ENCODE measurements at places on chromosomes 16 and 17.

- H3K27ac ChIP-seq = no peak overlapping the region
- no peak for DNase-seq
- H3K36me3 ChIP-seq = no peaks in the 10 kb centered on the region
- H3K27me3 ChIP-seq = no peaks in the 10 kb centered on the region
- H3K4me1 ChIP-seq = no peaks in the 10 kb centered on the region
- H3K4me3 ChIP-seq = no peak overlapping the region
These were observed 7.4 kb upstream of the SCIMP start for GRCh38 chr17:5241861-5242671.

DNA sequence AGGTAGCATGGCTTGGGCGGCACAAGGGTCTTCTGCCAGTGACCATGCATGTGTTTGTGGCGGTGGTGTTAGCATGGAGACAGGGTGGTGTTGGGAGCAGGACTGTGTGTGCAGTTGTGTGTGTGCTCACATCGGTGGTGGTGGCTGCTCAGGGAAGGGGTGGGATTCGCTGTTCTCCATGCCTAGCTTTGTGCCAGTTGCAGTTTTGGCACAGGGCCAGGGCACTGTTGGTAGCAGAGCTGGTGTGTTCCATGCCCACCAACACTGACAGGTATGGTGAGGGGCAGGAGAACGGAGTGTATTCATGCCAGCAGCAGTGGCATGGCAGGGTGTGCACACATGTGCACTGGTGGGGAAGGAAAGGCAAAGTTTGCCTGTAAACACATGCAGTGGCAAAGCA lies 77.3 kb upstream of the TEKT1 start:
- no peak overlapping the region for H3K27ac ChIP-seq
- DNase-seq = no peak
- H3K4me3 ChIP-seq = no peak overlapping the region
- no peaks in the 10 kb centered on the region for H3K36me3 ChIP-seq
- no peaks in the 10 kb centered on the region for H3K27me3 ChIP-seq

- H3K36me3 ChIP-seq = peaks cover 2% of the 10 kb centered on the region
- no peaks in the 10 kb centered on the region for H3K4me1 ChIP-seq
- H3K27me3 ChIP-seq = no peaks in the 10 kb centered on the region
- H3K27ac ChIP-seq = no peak overlapping the region
These were observed 20.0 kb downstream of the MED13 start for GRCh38 chr17:62045109-62045508.

DNA sequence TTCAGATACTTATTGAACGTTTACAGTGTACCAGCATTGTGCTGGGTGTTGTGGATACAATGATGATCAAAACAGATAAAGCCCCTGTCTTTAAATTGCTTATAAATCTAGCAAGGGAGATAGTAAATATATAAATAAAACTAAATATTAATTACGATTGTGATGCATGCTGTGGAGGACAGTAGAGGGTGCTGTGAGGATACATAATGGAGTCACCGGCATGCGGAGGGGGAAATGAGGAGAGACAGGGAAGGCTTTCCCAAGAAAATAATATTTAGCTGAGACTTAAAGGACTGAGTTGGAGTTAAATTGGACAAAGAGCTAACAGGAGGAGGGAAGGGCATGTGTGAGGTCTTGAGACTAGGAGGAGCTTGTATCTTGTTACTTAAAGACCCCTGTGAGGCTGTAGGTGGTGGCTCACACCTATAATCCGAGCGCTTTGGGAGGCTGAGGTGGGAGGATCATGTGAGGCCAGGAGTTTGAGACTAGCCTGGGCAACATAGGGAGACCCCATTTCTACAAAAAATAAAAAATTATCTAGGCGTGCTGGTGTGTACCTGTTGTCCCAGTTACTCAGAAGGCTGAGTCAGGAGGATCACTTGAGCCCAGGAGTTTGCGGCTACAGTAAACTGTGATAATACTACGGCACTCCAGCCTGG lies 2.4 kb downstream of the DHRS7B start:
- H3K4me1 ChIP-seq = peaks cover 47% of the 10 kb centered on the region
- 0 out of 2 replicates have a peak, but pooled peaks cover 2% of the 10 kb centered on the region for H3K36me3 ChIP-seq
- no peaks in the 10 kb centered on the region for H3K27me3 ChIP-seq
- DNase-seq = peak; percentile 59

GRCh38 chr17:66702106-66702936 lies 132.6 kb upstream of the CACNG5 start:
- H3K4me3 ChIP-seq = no peak overlapping the region
- no peak for DNase-seq
- H3K36me3 ChIP-seq = no peaks in the 10 kb centered on the region
- H3K4me1 ChIP-seq = no peaks in the 10 kb centered on the region

DNA sequence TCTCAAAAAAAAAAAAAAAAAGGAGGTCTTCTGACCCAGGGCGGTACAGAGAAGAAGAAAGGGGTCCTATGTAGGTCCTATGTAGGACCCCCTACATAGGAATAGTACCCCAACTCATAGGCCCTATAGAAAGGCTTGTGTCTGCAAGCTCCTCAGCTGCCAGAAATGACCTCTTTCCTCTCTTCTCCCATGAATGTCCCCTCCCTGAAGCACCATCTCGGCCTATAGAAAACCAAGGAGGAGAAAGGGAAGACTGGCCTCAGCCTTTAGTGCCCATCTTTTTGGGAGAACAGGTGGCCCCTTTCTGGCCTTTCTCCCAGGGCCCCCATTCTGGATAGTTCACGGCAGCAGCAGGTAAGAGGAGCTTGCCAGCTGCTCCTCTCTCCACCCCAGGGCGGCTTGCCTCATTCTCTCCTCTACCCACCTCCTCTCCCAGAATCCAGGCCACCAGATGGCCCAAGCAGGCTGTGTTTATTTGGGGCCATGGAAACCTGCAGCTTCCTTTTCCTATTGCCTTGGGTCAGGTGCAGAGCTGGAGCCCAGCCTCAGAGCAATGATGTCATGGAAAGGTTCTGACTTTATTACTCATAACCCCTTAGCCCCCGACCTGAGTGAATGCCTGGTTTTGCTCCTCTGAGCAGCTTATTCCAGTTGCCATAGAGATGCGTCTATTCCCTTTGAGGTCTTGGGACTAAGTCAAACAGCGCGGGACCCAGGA lies 1.6 kb upstream of the MRPL58 start:
- peak; percentile 58 for DNase-seq
- no peaks in the 10 kb centered on the region for H3K36me3 ChIP-seq
- H3K27me3 ChIP-seq = no peaks in the 10 kb centered on the region
- H3K4me3 ChIP-seq = no peak overlapping the region

DNA sequence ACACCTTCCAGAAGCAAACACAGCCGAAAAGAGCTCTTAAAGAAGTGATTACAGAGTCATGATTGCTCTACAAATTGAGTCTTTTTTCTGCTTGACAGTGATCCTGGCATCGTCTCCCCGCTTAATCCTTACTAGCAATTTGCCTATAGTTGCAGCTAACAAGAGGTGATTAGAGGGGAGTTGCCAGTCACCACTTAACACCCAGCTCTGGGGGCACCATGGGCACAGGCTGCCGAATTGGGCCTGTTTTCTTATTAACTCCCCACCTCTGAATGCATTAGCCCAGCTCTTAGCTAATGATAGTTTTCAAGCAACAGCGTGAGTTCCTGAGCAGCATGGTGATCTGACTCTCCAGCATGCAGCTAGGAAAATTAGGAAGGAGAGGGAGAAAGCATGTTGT lies 93.5 kb downstream of the RBFOX1 start:
- no peak overlapping the region for H3K4me3 ChIP-seq
- H3K4me1 ChIP-seq = no peaks in the 10 kb centered on the region
- no peak overlapping the region for H3K27ac ChIP-seq
- DNase-seq = no peak

GRCh38 chr17:82334204-82334621 lies 647 bp upstream of the SECTM1 start:
- H3K27me3 ChIP-seq = peaks cover 62% of the 10 kb centered on the region
- H3K27ac ChIP-seq = no peak overlapping the region
- H3K4me3 ChIP-seq = peak overlapping the region; percentile 60
- DNase-seq = no peak

GRCh38 chr16:22979038-22979437 lies 165.1 kb downstream of the HS3ST2 start:
- H3K27me3 ChIP-seq = no peaks in the 10 kb centered on the region
- no peak overlapping the region for H3K4me3 ChIP-seq
- DNase-seq = no peak
- no peak overlapping the region for H3K27ac ChIP-seq
- H3K36me3 ChIP-seq = no peaks in the 10 kb centered on the region
- peaks cover 6% of the 10 kb centered on the region for H3K4me1 ChIP-seq

DNA sequence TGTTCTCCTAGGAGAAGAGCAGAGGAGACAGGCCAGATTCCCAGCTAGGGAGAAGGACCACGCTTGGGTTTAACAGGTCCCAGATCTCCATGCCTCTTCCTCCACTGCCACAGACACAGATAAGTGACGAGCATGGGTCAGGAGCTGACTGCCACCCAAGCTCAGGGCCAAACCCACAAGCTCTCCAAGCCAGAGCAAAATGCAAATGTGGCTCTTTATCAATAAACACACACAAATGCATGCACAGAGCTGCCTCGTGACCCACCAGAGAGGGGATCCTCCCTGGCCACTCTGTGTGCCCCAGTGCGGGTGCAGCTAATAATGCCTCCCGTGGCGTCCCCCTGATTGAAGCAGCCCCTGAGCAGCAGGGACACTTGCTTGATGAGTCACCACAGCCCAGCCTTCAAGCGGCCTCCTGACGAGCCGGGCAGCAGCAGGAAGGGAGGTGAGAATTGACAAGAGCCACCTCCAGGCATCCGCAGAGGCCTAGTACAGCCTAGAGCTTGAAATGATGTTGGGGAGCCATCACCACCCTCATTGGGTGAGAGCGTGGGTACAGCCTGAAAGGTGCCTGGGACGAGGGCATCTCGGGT lies 143.9 kb downstream of the CCDC182 start:
- H3K27me3 ChIP-seq = no peaks in the 10 kb centered on the region
- H3K36me3 ChIP-seq = no peaks in the 10 kb centered on the region
- H3K4me3 ChIP-seq = no peak overlapping the region
- H3K4me1 ChIP-seq = peaks cover 3% of the 10 kb centered on the region

DNA sequence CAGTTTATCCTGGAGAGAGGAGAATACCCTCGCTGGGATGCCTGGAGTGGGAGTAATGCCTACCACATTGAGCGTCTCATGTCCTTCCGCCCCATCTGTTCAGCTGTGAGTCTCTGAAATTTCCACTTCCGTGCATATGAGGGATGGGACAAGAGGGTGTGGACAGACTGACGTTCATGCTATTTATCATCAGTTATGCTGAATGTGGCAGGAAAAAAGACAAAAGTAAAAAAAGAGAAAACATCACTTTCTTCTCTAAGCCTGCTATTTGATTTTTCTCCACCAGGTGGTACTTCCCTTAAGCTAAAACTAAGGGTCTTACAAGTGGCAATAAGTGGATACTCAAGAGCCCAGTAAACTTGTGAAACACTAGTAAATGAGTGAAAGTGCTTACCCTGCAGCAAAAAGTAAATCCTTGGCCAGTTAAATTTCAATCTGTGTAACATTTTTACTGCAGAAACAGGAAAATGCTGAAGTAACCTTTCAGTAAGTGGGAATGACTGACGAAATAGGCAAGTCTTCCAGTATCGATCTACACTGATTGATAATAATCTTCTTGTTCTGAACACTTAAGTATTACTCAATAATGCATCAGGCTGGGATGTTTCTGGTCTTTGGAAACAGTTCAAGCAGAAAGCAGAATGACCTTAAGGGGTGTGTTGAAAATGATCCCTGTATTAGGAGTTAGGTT lies 5.6 kb downstream of the CRYBA1 start:
- no peaks in the 10 kb centered on the region for H3K27me3 ChIP-seq
- H3K27ac ChIP-seq = no peak overlapping the region
- peak; percentile 70 for DNase-seq
- no peak overlapping the region for H3K4me3 ChIP-seq

GRCh38 chr17:34720760-34721159 lies 141.4 kb downstream of the TMEM132E start:
- H3K27me3 ChIP-seq = no peaks in the 10 kb centered on the region
- DNase-seq = no peak
- no peak overlapping the region for H3K4me3 ChIP-seq
- no peaks in the 10 kb centered on the region for H3K4me1 ChIP-seq
- H3K27ac ChIP-seq = no peak overlapping the region

All from GM23338 (cell line).